ENCODE measurements at places on chromosomes 5 and 9. TPM values are rescaled to one million over a fixed set of nuclear protein-coding genes. Genes with fewer than 3 reads are reported as not detected.
A peak's percentile ranks its signal among the peaks of the same experiment; 100 is the strongest.

The THBS4 gene
- under 0.01 TPM for total RNA-seq

The CYFIP2 gene
- total RNA-seq, result 11.6 TPM

The CDC20B gene
- not detected for total RNA-seq

The OBP2B gene
- not detected for total RNA-seq

The STKLD1 gene
- 0.32 TPM for total RNA-seq

The SHROOM1 gene
- total RNA-seq, result 6.5 TPM

The ADGRD2 gene
- not detected for total RNA-seq

The TAF11L5 gene
- total RNA-seq, result not detected

The GRXCR2 gene
- total RNA-seq, result not detected

The PHF24 gene
- total RNA-seq, result not detected

The HRCT1 gene
- total RNA-seq, result 0.97 TPM

GRCh38 chr5:174348311-174348981, 302.9 kb downstream of the NSG2 start:
- no peak for DNase-seq

DNA sequence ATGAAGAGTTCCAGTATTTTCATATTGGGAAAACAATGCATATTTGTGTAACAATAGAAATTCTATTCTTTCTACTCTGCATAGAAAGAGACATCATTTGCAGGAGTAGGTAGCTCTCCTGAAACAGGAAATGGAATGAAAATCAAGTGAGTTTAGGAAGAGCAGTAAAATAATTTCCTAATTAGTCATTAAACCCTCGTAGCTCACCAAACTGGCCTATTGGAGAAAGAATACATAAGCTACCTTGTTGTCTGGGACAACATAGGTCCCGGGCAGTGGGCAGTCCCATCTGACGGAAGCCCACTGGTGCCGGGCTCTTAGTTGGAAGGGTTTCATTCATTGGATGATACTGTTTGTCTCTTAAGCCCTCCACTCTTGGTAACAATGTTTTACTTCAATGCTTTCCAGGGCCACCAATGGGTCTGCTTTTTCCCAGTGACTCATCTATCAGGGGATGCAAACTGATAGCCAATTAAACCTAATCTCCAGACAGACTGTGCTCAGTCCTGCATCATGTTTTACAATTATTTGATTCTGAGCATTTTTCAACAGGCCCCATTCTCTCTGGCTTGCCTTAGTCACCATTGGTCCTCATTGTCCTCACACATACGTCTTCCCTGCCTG, 46.5 kb downstream of the GNA14 start:
- DNase-seq, result no peak

- DNase-seq, result peak; percentile 96
These were observed at the start of gene CD274 for GRCh38 chr9:5450359-5451091. Gene CD274 (plus strand): TSS chr9:5450542. CDS start chr9:5456114, 5,572 bp downstream.

DNA sequence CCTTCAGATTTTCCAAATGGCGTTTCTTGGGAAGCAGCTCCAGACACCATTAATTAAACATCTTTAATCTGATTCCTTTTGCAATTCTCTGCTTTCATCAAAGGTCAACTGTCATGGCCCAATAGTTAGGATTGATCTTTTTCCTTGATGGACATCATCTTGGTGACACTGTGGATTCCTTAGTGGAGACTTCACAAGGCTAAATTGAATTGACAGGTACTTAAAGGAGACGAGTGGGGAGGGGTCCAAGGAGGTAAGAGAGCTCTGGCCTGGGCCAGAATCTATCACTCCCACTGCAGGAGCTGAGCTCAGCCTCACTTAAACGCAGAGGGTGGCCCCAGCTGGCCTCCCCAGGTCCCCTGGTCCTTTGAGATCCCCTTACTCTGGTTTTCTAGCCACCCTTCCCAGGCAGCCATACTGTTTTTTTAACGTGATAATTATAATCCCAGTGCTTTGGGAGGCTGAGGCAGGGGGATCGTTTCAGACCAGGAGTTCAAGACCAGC, 9.9 kb upstream of the HMCN2 start:
- DNase-seq, result no peak

- no peak for DNase-seq
These were observed 481.7 kb upstream of the PAPPA start for GRCh38 chr9:115671963-115672305.

DNA sequence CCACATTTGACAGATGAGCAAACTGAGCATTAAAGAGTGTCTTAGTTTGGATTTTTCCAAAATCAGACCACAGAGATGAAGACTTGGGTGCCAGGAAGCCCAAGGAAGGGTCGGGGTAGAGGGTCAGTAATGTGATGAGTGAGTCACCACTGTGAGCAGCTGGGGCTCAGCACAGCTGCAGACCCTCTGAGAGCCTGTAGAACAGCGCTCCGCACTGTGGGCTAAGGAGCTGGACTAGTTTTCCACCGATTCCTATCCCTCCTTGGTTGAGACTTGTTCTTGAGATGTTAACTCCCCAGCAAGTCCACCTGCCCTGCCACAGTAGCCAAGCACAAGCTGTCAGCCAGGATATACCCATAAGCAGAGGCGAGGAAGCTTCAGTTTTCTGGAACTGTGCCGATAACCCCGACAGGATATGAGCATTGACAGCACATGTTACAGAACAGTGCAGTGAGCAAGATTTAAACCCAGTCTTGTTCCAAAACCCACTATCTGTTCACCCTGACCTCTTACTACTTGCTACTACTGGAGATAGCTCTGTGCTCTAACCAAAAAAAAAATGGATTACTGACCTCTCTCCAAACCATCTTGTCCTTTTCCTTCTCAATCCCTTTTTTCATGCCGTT, 31.8 kb downstream of the EGFLAM start:
- DNase-seq, result peak; percentile 39

DNA sequence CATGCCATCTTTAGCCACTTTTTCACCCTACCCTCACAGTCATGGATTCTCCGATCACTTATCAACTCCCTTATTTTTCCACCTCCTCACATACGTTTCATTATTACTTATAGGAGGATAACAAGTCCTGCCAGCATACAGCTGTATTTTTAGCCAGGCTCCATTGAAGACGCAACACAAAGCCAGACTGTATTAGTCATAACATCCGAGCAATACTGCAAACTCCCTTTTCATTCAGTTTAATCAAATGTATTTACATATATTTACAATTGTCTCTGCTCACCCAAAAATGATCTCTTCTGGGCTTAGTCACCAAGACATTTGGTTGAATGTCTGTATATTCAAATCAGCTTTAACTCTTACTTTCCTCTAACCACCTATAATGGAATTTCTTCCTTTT, 126.4 kb upstream of the PRLR start:
- no peak for DNase-seq

DNA sequence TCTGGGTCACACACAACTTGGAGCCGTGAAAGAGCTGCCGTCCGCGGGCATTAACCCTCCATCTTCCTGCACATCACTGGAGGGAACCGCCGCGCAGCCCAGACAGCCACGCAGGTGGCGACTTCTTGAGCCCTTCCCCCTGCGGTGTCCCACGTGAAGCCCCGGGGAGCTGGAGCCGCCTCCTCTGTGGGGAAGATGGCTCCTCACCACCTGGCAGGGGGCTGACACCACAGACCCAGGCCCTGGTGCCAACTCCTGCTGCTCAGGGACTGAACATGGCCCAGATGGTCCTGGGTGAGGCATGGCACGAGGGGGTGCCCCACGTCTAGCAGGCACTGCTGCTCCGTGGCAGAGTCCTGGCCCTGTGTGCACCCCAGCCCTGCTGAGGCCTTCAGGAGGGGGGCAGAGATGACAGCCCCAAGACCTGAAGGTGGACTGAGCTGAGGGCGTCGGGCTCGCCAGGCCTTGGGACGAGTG, 38.9 kb downstream of the NDUFS6 start:
- DNase-seq, result no peak

- DNase-seq, result peak; percentile 81
These were observed 125.1 kb downstream of the PDE4D start for GRCh38 chr5:59768152-59769040.

GRCh38 chr5:145245354-145245753, 589.8 kb downstream of the PRELID2 start:
- DNase-seq, result peak; percentile 46

GRCh38 chr9:13491493-13492424, 212.3 kb upstream of the MPDZ start:
- DNase-seq, result no peak

DNA sequence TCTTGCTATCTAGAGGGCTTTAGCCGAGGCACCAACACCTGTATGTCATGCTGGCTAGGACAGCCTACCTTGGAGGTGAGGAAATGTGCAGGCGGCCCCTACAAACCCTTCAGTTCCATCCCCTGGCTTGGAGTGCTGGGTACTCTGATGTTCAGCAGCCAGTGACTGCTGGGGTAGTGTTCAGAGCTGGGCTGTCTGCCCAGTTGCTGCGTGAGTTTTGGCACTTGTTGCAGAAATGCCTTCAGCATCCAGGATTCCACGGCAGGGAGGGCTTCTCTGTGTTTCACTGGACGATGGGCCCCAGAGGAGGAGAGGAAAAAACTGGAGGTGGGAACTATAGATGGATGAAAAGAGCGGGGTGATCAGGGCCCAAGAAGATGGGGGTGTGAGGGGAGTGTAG, 10.4 kb downstream of the SWI5 start:
- DNase-seq, result no peak

- no peak for DNase-seq
These were observed 214.1 kb downstream of the SMARCA2 start for GRCh38 chr9:2229109-2229721.

GRCh38 chr5:16147179-16147900, 32.3 kb downstream of the MARCHF11 start:
- DNase-seq, result no peak

GRCh38 chr9:134966270-134966669, 48.6 kb upstream of the FCN1 start:
- DNase-seq, result no peak

- DNase-seq, result no peak
These were observed 135.8 kb downstream of the RPS23 start for GRCh38 chr5:82142217-82142841.

DNA sequence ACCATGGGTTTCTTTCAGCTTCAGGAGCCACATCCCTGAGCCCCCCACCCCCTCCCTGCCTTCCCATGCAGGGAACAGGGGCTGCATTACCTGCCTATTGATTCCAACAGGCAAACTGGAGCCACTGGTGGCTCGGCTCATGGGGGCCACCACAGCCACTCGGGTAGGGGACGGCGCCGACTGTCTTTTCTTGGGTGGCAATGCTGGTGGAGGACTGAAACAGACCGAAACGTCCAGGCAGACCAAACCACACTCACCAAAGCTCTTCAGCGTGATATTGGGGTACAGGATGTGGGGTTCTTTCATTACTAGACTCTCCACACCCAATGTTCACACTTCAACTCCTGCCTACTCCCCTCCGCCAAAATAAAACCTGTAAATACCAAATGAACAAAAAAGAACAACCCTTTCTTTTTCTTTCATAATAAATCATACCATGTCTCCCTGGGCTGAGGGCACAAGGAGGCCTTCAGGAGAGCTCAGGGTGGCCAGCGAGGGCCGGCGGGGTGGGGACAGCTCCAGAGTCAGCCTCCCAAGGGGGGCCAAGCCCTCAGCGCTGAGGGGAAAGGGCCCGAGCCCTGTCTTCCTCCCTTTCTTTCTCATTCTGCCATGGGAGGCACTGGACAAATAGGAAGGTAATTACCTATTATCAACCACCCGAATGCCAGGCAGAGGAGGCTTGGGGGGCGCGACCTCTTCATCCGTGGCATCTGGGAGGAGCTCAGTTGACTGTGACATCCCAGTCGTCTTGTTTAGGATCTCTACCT, 83.3 kb downstream of the PRRT1B start:
- DNase-seq, result no peak

DNA sequence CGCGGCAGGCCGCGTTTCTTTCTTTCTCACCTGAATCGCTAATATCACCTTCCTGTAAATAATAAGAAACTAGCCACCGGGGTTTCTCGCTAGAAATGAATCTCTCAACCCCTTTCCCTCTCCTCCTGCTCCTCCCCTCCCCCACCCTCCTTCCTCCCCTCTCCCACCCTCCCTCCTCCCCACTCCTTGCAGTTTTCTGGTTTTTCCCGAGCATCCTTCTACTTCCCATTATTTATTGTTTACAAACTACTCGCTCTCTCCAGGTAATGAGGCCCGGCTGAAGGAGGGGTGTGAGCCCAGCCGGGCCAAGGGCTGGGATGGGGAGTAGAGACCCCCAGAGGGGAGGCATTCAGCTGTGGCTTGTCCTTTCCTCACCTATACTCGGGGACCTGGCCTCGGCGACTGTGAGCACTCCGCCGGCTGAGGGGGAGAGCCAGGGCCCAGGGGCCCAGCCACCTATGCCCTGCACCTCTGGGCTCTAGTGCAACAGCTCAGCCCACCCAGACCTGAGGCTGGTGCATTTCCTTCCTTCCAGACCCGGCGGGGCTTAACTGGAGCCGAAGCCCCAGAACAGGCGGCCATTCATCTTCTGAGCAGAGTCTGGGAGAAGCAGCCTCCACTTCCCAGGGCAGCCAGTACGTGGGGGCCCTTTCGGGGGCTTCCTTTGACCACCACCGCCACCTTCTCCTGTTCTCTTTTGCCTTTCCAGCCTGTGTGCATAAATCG, 2.1 kb upstream of the IRX4 start:
- no peak for DNase-seq

GRCh38 chr5:180652771-180653170, 3.4 kb upstream of the FLT4 start:
- DNase-seq, result no peak

- peak; percentile 86 for DNase-seq
These were observed 107.9 kb downstream of the NDUFAF2 start for GRCh38 chr5:61052882-61053281.

DNA sequence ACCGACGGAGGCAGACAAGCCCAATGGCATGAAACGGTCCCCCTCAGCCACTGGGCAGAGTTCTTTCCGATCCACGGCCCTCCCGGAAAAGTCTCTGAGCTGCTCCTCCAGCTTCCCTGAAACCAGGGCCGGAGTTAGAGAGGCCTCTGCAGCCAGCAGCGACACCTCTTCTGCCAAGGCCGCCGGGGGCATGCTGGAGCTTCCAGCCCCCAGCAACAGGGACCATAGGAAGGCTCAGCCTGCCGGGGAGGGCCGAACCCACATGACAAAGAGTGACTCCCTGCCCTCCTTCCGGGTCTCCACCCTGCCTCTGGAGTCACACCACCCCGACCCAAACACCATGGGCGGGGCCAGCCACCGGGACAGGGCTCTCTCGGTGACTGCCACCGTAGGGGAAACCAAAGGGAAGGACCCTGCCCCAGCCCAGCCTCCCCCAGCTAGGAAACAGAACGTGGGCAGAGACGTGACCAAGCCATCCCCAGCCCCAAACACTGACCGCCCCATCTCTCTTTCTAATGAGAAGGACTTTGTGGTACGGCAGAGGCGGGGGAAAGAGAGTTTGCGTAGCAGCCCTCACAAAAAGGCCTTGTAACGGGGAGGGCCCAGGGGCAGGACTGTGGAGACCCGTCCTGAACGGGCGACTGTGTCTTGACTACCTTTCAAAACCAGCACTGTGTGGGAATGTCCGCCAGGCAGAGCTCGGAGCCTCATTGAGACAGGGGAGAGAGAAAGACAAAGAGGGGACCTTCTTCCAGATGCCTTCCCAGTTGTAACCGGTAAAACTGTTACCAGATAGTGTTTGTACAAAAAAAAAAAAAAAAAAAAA, 29.9 kb downstream of the CD180 start:
- DNase-seq, result no peak

DNA sequence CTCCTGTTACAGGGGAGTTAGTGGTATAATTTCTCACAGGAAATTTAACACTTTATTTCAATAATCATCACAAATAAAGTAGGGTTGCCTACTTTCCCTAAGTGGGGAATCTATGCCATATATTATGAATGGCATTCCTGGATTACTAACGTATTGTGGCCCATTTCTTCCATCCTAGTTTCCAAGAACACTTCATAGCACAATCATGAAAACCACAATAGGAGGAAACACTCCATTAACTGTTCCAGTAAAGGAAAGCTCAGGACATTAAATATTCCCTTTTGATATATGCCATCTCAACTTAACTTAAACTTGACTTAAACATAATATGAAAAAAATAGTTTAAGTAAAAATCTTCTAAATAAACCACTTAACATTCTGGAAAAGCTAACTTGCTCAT, 2.1 kb downstream of the CPLANE1 start:
- DNase-seq, result no peak

Measured in fibroblast of villous mesenchyme (primary cell).